ENCODE measurements at places on chromosomes 7 and 10.

- no peak for DNase-seq
Measured at GRCh38 chr10:72096115-72097000, 8.0 kb upstream of the SPOCK2 start.

- no peak for DNase-seq
Measured at GRCh38 chr7:127667017-127667670, 15.2 kb downstream of the SND1 start.

GRCh38 chr10:73509695-73510094 is 13.9 kb upstream of the PPP3CB start:
- DNase-seq, result no peak

- no peak for DNase-seq
Measured at GRCh38 chr7:116591202-116592040, 66.6 kb downstream of the CAV1 start.

GRCh38 chr7:84176716-84177115 is 17.9 kb downstream of the SEMA3A start:
- DNase-seq, result no peak

DNA sequence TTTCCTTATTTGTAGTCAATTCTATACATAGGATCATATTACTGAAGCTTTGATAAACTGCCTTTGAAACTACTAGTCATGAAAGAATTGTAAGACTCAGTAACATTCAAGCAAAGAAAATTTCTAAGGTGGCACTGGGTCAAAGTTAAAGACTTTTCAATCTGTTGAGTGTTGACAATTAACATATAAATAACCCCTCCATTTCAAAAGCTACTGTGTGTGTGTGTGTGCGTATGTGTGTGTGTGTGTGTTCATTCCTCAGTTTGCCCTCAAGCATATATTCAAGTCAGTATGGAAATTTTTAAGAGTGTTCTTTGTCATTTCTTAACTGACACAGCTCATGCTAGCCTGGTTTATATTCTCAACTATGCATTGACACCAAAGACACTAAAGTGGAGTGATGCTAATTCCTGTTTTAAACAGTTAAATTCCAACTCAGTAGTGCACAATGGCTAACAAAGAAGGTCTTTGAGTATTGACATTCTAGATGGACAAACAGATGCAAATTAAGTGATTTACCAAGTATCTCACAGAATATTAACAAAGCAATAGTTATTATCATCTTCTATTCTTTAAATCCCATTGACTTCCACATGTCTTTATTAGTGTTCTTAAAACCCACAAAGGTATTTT is 314.8 kb upstream of the GRM3 start:
- DNase-seq, result no peak

DNA sequence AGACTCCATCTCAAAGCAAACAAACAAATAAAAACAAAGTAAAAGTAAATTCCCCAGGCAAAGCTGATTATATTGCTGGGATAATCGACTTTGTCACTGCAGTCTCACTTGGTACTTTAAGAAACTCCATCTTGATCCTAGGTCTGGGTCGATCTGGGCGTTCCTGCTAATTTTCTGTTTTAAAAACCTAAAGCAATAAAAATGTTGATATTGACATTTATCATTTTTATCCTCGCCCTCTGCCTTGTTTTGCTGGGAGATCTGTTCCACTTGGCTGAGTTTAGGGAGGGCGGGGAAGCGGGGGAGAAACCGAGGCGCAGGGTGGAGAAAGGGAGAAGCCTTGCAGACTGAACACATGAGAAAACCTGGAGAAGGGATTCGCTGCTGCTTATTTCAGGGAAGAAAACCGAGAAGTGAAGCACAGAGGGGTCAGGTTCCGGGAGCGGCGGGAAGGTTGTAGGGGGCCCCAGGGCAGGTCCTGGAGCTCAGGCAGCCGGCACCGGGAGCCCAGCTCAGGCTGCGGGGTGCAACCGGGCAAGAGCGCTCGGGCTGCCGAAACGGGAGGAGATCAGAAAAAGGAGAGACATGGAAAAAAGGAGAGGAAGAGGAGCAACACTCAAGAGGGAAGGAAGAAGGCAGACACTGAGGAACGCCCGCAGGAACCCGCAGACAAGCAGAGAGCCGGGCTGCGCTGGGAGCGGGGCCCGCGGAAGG is 27.3 kb upstream of the KMT2C start:
- no peak for DNase-seq

DNA sequence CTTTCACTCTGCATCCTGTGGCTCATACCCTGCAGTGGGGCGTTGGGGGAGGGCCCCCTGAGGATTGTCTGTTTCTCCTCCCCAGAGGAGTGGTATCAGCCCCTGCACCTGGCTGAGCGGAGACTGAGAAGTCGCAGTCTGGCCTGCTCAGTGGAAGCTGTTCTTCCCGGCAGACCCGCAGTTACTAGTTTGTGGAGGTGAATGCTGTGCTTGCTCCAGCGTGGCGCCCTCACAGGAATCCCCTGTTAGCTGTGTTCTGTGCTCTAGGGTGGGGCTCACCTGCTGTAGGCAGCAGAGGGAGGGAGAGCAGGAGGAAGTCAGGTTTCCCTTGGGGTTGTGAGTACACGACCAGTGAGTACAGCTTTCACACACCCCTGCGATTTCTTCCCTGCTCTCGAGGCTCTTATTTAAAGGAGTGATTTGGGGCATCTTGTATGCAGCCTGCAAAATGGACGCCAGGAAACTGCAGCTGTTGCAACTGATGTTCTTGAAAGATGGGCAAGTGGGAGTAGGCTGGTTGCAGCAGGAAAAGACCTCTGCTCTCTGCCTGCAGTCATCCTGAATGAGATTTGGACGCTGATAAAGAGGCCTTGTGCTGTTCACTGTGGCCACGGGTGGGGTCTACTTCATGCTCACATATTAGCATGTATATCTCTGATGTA is 66.4 kb downstream of the HK1 start:
- DNase-seq, result no peak

DNA sequence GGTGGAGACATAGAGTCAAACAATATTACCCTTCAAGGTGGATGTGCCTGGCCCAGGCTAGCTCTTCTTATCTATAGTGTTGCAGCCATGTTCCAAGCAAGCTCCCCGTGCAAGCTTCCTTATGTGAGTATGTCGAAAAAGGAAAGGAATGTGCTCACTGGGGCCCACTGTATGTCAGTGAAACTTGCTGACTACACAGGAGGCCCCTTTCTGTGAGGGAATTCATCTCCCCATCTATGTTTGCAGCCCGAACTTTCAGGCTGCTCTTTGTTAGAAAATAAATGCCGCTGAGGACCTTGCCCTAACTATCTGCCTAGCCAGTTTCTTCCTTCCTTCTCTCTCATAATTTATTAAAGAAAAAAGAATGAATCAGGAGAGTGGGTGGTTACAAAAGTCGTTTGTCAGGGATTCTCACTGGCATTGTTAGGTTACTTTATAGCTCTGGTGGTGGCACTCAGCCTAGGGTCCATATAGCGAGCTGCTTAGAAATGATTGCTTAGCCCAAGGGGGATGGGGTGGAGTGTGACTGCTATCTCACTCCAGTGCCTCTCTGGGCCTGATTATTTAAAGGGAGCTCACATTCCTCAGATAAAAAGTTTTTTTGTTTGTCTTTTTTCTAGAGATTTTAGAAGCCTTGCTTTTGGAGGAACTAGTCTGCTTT is 302.1 kb downstream of the ABCA13 start:
- DNase-seq, result no peak

- DNase-seq, result no peak
Measured at GRCh38 chr10:43863859-43864591, 215.3 kb upstream of the ZNF32 start.

- no peak for DNase-seq
Measured at GRCh38 chr10:74123081-74123480, 27.5 kb downstream of the AP3M1 start.

DNA sequence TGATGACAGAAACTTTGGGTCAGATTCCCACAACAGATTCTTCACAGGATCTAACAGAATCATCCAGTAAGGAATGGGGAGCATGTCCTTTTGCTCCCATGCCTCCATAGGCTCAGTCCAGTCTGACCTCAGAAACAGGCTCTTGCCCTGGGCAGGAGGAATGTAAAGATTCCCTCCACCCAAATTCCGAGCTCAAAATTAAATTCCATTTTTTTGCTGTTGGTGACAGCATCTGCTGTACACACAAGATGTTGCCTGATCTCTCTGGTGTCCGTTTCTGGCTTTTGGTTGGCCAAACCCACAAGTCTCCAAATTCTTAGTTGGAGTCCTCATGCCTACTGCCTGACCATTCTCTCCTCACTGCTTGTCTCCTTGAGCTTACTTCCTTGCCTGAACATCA is 53.7 kb downstream of the SEM1 start:
- DNase-seq, result no peak

DNA sequence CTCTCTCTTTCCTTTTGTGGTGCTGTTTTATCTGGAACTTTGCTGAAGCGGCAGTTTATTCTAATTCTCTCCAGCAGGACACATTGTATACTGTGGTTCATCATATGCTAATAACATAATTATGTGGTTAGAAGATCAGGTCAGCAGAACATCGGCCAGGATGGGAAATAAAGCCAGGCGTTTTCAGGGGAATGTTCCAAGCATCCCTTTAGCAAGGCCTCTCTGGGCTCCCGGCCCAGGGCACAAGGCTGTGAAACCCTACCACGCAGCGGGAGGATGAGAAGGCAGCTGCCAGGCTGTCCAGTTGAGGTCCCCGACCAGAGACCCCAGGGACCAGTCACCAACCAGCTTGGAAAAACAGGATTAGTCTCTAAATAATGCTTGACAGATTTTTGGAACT is 112.2 kb upstream of the GALNT17 start:
- no peak for DNase-seq

DNA sequence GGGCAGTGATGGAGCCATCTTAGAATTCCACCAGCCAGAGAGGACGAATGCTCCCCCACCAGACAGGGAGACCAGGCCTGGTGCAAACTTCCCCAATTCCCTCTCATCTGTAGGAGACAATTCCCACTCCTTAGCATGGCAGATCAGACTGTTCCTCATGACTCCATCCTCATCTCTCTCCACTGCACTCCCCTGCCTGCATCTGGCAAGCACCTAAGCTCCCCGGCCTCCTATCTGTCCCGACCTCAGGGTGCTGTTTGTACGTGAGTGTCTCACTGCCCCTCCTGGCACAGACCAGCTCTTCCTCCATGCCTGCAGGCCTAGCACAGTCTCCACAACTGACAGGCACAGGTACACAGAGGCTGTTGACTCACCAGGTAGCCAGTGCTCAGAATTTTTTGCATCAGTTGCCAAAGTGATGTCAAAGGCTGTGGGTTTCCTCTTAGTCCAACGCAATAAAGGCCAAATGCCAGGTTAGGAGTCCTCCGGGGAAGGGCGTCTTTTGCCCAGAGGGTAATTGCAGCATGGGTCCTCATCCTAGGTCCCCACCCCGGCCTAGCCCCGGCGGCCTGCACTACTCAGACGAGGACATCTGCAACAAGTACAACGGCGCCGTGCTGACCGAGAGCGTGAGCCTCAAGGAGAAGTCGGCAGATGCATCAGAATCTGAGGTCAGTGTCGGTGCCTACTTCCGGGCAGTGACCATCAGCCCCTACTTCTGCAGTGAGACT is 436.8 kb upstream of the FOXK1 start:
- DNase-seq, result no peak

- no peak for DNase-seq
Measured at GRCh38 chr7:30462179-30462578, 16.4 kb downstream of the NOD1 start.

DNA sequence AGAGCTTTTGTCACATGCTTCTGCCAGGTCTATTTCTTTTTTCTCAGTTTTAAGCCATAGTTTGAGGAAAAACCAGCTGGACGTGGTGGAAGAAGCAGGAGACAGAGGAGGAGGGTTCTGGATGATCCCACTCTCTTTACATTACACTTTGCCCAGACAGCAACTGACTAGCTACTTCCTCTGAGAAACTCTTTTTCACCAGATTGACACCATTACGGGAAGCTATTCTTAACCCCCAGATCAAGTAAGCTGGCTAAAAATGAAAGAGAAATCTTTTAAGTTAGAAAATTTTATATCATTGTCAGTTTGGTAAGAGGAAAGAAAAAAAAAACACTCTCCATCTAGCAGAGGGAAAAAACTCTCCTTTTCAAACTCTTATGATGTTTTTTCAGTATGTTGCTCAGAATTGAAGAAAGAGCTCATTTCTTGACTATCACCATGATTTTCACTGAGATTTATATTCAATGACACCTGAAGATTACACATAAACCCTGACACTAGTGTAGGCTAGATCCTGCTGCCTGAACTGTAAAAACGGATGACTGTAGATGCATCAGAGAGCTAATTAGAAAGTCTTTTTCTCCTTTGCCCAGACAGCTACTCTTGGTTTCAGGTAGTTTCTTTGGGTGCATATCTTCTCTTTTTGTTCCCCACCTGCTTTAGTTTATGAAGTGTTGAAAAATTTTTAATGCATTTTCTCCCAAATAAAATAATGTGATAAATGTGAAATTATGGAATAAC is 203.1 kb downstream of the TFEC start:
- DNase-seq, result no peak

- DNase-seq, result no peak
Measured at GRCh38 chr10:131703941-131704340, 196.9 kb upstream of the PPP2R2D start.

- DNase-seq, result no peak
Measured at GRCh38 chr10:89702121-89702480, 711 bp downstream of the KIF20B start.

DNA sequence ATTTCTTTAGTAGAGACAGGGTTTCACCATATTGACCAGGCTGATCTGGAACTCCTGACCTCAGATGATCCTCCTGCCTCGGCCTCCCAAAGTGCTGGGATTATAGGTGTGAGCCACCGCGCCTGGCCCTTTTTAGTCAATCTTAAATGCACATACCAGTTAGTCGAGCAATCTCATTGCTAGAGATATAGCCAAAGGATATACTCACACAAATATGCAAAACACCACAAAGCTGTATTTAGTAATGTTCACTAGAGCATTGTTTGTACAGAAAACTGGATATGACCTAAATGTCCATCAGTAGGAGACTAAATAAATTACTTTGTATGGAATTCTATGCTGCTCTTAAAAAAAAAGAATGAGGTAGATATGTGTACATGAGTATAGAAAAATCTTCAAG is 24.5 kb upstream of the IL6 start:
- no peak for DNase-seq

GRCh38 chr10:121949049-121949448 is 21.2 kb upstream of the ATE1 start:
- DNase-seq, result no peak

DNA sequence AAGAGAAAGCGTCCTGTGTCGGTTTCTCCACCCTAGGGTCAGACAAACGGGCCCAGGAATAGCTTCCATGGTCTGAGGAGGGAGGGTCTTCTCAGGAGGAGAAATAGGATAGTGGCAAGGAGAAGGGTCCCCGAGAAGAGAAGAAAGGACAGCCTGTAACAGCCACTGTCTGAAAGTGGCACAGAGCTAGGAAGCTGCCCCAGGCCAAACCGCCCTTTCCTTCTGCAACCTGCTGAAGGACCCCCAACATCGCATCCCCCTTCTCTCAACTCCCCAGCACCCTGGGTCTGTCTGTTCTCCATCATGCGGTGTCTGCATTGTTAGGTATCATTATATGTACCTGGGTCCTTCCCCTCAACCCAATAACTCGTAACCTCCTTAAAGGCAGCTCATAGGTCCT is 47.1 kb downstream of the COL17A1 start:
- no peak for DNase-seq

- no peak for DNase-seq
Measured at GRCh38 chr7:129247087-129247486, 22.3 kb downstream of the AHCYL2 start.

GRCh38 chr7:66758950-66759628 is 18.6 kb downstream of the RABGEF1 start:
- DNase-seq, result no peak

Data from central memory CD8-positive, alpha-beta T cell (primary cell).